Natural killer cell (primary cell): ENCODE measurements at places on chromosomes 7 and 10. TPM values are rescaled to one million over a fixed set of nuclear protein-coding genes. Genes with fewer than 3 reads are reported as not detected.

Gene CDC14C
- not detected for total RNA-seq

DNA sequence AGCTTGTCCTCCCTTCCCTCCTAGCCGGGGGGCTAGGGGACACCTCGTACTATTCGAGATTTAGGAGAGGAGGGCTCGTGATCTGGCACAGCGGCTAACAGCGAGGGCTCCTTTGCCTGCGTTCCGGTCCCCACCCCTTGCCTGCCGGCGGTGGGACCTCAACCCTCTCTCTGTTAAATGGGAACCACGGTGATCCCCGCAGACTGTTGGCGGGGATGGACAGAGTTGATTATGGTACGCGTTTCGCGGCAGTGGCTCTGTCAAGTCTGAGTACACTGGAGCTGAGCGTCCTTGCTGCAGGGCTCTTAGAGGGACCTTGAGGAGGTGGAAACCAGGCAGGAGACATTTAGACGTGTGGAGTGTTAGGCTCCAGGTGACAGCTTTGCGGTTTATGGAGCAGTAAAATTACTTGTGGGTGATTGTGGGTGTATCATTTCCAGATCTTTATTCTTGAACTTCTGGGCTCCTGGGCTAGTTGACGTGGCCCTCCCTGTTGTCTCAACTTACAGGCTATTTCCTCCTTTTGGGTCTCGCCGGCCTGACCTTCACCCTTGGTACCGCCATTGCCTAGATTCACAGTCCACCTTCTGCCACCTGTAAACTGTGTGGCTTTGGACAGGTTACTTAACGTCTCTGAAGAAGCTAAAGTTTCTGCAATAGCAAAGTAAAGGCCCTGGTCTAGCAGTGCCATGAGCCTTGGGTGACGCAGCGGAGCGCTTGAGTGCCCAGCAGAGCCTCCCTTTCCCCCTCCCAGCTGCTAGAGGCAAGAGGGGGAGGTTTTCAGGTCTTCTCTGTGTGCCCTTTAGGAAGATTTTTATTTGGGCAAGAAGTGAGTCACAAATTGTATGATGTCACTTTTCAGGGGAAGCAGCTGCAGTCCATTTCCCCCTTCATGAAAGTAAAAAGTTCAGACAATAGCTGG lies 739 bp downstream of the CASP7 start:
- H3K4me3 ChIP-seq = peak overlapping the region; percentile 60
- H3K36me3 ChIP-seq = no peaks in the 10 kb centered on the region
- H3K4me1 ChIP-seq = peaks cover 27% of the 10 kb centered on the region
- no peaks in the 10 kb centered on the region for H3K27me3 ChIP-seq
- H3K27ac ChIP-seq = peak overlapping the region; percentile 98
- peak; percentile 29 for DNase-seq

DNA sequence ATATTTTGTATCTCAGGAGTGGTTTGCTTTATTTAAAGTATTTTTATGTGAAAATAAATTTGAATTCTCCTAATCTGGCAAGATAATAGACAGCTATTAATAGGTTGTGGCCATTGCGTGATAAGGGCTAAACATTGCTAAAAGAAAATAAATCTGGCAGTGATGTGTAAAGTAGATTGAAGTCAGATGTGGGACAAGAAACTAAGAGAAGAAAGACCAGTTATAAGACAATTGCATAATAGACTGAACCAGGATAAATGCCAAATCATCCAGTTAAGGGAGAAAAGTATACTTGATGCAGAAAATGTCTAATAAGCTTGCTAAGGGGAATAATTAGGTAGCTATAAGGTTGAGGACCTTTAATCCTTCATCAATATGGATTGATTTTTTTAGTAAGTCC lies 197.5 kb upstream of the CSTF2T start:
- H3K36me3 ChIP-seq = no peaks in the 10 kb centered on the region
- H3K4me3 ChIP-seq = no peak overlapping the region
- H3K4me1 ChIP-seq = no peaks in the 10 kb centered on the region

DNA sequence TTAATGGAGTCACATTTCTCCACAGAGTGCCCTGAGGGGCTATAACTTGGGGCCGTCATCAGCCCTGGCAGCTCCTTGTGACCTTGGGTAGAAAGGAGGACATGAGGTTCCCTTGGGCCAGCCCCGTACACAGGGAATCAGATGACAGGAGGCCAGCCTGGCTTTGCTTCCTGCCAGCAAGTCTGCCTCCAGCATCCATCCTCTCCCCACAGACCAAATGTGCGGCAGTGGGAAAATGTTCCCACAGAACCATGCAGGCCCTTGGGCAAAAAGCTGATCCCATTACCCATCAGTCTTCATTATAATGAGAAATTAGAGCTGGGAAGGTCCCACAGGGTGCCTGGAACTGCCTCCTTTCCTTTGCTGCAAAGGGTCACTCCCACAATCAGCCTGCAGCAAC lies 908.3 kb downstream of the GRID1 start:
- H3K36me3 ChIP-seq = no peaks in the 10 kb centered on the region
- no peak overlapping the region for H3K4me3 ChIP-seq
- no peaks in the 10 kb centered on the region for H3K4me1 ChIP-seq
- DNase-seq = no peak
- no peaks in the 10 kb centered on the region for H3K27me3 ChIP-seq

Gene ANKRD61
- not detected for total RNA-seq

- DNase-seq = no peak
- H3K4me3 ChIP-seq = no peak overlapping the region
- H3K4me1 ChIP-seq = peaks cover 16% of the 10 kb centered on the region
These were observed 80.3 kb upstream of the UCN3 start for GRCh38 chr10:5284311-5285057.

- no peaks in the 10 kb centered on the region for H3K36me3 ChIP-seq
- no peaks in the 10 kb centered on the region for H3K4me1 ChIP-seq
- H3K27ac ChIP-seq = no peak overlapping the region
- no peaks in the 10 kb centered on the region for H3K27me3 ChIP-seq
These were observed 24.0 kb downstream of the MEOX2 start for GRCh38 chr7:15662451-15662850.

Gene GNAT3
- not detected for total RNA-seq

- H3K36me3 ChIP-seq = no peaks in the 10 kb centered on the region
These were observed 312.1 kb upstream of the MEOX2 start for GRCh38 chr7:15998617-15999016.

- H3K36me3 ChIP-seq = no peaks in the 10 kb centered on the region
- no peak overlapping the region for H3K4me3 ChIP-seq
- no peaks in the 10 kb centered on the region for H3K4me1 ChIP-seq
- DNase-seq = no peak
These were observed 51.7 kb downstream of the MAPK8 start for GRCh38 chr10:48358162-48358561.

GRCh38 chr10:121527690-121528089 lies 70.6 kb downstream of the FGFR2 start:
- H3K4me1 ChIP-seq = no peaks in the 10 kb centered on the region
- H3K4me3 ChIP-seq = no peak overlapping the region
- H3K27me3 ChIP-seq = no peaks in the 10 kb centered on the region

Gene GRM8
- total RNA-seq = not detected

- H3K4me1 ChIP-seq = no peaks in the 10 kb centered on the region
- DNase-seq = no peak
- no peaks in the 10 kb centered on the region for H3K36me3 ChIP-seq
- H3K27ac ChIP-seq = no peak overlapping the region
- H3K4me3 ChIP-seq = no peak overlapping the region
These were observed 23.2 kb downstream of the NOLC1 start for GRCh38 chr10:102175415-102175814.

DNA sequence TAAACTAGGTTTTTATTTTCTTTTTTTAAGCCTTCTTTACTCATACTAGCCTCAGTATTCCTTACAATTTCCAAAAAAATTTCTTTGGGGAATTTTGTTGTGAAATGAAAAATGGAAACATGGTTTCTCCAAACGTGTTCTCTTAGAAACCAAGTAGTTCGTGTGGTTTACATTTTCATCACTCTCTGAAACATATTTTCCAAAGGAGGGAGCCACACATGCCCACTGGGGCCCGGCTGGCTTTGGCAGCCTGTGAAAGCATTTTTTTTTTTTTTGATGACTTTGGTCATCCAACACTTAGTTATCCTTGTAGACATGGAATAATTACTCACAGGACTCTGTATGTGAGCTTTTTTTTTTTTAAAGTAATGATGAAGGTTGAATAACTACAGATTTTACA lies 169.6 kb downstream of the C7orf25 start:
- H3K4me3 ChIP-seq = no peak overlapping the region
- H3K36me3 ChIP-seq = no peaks in the 10 kb centered on the region
- H3K27ac ChIP-seq = no peak overlapping the region
- H3K27me3 ChIP-seq = no peaks in the 10 kb centered on the region
- DNase-seq = no peak

DNA sequence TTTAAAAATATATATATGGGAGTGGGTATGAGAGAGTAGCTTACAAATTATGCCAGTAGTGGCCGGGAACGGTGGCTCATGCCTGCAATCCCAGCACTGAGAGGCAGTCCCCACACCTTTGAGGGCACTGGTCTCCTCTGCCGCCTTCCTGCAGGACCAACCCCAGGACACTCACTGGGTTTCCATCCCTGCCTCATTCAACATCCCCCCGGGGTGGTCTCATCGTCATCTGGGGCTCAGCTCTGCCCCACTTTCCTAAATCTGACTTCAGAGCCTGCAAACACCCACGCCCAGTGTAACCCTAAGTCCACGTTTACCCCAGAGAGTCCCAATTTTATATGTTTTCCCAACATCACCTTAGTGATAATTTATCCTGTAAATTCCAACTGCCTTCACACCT lies 96.5 kb downstream of the DIP2C start:
- H3K36me3 ChIP-seq = no peaks in the 10 kb centered on the region
- H3K4me3 ChIP-seq = no peak overlapping the region
- H3K4me1 ChIP-seq = no peaks in the 10 kb centered on the region
- no peak overlapping the region for H3K27ac ChIP-seq
- DNase-seq = no peak

DNA sequence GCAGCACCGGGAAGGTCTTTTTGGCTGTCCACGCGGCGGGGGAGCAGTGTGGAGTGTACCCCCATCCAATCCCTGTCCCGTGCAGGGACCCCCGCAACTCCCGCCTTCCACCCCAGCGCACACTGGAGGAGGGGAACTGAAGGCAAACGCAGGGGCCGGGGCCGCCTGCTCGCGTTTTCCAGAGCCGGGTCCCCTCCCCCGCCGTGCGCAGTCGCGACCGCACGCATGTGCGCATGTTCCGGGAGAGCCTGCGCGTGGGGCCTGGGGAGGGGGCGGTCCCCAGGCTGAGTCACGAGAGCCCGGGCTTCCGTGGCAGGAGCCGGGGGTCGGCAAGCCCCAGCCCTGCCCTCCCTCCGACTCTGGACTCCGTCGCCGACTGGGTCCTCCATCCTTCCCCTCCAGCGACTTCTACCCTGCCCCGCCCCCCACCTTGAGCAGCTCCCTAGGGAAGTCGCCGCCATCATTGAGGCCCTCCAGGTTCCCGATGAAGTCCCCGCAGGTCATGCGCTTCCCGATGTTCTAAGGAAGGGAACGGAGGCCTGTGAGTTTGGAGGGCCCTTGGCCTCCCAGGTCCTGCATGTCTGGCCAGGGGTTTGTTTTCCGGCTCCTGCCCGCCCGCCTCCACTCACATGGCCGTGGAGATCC lies 8.0 kb downstream of the PSD start:
- peaks cover 20% of the 10 kb centered on the region for H3K4me1 ChIP-seq
- peaks cover 34% of the 10 kb centered on the region for H3K27me3 ChIP-seq
- no peak overlapping the region for H3K4me3 ChIP-seq
- no peak overlapping the region for H3K27ac ChIP-seq
- DNase-seq = no peak

GRCh38 chr7:82266081-82266480 lies 177.5 kb downstream of the CACNA2D1 start:
- H3K27me3 ChIP-seq = no peaks in the 10 kb centered on the region
- no peak overlapping the region for H3K27ac ChIP-seq
- H3K36me3 ChIP-seq = no peaks in the 10 kb centered on the region
- no peak for DNase-seq

DNA sequence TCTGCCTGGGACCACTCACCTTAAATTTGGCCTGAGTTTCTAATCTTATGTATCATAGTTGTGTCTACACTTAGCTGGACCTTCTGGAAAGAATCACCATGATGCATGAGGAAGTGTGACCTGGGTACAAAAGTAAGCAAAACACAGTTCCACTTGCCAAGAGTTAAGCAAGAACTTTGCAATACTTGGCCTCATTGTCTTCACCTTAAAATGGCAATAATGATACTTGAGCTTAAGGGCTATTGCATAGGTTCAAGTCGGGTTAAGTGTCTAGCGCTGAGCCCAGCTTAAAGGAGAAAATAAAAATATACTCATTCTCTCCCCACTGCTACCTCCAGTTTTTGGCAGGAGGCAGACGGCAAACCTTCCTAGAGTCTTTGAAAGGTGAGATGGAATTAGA lies 133.9 kb upstream of the BMPER start:
- H3K36me3 ChIP-seq = no peaks in the 10 kb centered on the region
- H3K27ac ChIP-seq = no peak overlapping the region
- H3K4me1 ChIP-seq = no peaks in the 10 kb centered on the region
- H3K27me3 ChIP-seq = no peaks in the 10 kb centered on the region
- no peak for DNase-seq
- no peak overlapping the region for H3K4me3 ChIP-seq

DNA sequence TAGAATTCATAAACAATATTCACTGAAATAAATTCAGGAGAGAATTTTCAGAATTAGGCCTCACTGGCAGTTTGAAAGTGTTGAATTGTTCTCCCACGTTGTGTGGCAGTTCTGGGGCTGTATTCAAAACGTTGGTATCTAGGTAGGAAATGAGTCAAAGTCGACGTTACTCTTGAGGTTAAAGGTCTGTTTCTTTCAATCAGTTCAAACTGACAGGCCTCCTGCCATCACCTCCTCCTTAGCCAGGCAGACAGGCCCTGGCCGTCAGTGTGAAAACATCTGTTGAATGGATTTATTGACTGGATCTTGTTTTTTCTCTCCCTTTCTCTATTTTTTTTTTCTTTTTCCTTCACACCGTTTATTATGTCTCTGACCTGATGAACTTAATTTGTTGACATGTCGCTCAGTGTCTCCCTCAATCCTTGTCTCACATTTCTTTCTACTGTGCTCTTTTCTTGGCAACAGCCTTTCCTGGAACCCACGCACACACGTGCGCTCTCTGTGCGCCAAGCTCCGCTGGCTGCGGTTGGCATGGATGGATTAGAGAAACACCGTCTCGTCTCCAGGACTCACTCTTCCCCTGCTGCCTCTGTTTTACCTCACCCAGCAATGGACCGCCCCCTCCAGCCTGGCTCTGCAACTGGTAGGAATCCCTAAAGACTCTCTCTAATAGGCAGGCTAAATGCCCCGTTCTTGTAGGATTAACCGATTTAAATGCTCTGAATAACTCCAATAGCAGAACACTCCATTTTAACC lies 231.7 kb downstream of the HDAC9 start:
- DNase-seq = no peak
- no peak overlapping the region for H3K27ac ChIP-seq
- H3K27me3 ChIP-seq = no peaks in the 10 kb centered on the region

Gene NPC1L1
- total RNA-seq = 0.10 TPM

DNA sequence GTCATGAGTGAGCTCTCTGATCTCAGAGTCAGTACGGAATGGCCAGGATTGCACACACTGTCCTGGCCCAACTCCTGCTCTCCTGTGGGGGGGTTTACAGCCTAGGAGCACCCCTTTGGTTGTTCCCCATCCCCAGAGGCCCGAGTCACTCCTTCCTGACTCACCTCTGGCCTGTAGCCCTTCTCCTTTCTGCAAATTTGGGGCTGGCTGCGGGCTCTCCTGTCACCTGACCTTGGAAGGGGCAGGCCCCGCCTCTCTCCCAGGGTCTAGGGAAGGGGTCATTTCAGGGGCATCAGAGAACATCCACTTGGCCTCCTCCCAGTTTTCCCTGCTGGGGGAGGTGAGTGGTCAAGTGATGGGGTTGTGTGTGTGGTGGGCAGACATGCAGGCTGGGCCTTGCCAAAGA lies 1.7 kb downstream of the NYAP1 start:
- H3K27me3 ChIP-seq = no peaks in the 10 kb centered on the region
- no peaks in the 10 kb centered on the region for H3K36me3 ChIP-seq
- no peak for DNase-seq
- peaks cover 18% of the 10 kb centered on the region for H3K4me1 ChIP-seq
- H3K4me3 ChIP-seq = no peak overlapping the region
- H3K27ac ChIP-seq = no peak overlapping the region

Gene FKBP9
- not detected for total RNA-seq
